ENCODE measurements at places on chromosomes 1 and 21.

GRCh38 chr1:228268881-228269265 is 61.0 kb downstream of the OBSCN start:
- H3K4me1 ChIP-seq: no peaks in the 10 kb centered on the region
- no peak for DNase-seq
- H3K27me3 ChIP-seq: no peaks in the 10 kb centered on the region
- no peak overlapping the region for H3K27ac ChIP-seq

- DNase-seq: no peak
- H3K36me3 ChIP-seq: no peaks in the 10 kb centered on the region
- H3K4me1 ChIP-seq: peaks cover 30% of the 10 kb centered on the region
- peaks cover 7% of the 10 kb centered on the region for H3K27me3 ChIP-seq
Measured at GRCh38 chr1:83761167-83762038, 237.5 kb downstream of the TTLL7 start.

DNA sequence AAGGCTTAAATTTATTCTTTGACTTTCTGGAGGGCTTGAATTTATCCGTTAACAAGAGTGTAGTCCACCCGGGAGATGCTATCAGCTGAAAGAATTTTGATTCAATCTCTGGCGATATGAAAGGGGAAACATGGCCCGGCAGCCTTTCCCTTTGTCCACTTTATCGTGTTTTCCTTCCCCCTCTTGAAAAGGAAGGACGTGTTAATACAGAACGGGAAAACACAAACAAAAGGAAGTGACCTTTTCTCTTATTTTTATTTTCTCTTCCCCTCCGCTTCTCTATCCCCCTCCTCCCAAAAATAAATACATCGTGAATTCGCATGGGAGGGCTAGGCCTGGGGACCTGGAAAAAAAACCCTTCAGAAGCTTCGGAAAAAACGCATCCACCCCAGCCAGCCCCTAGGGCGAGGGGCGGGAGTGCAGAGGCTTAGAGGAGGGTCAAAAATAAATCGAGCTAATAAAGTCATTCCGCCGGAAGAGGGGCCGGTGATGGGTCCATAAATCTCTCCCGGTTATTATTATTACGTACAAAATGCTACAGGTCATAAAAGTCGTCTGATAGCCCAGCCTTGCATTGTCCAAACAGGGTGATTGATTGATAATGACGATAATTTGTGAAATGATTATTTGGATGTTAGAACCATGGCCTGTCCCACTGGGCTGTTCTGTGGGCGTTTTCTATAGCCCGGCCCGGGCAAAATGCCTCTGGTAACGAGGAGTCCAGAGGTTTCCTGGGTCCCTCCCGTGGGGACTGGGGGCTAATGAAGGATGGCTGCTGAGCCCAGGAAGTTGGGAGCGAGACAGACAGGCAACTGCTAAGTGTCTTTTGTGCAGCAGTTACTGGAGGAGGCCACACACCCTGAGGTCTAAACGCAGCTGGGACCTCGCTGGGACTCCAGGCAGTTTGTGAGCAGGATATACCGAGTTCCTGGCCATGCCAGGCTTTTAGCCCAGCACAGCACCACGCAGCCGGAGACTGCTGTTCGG is 179.4 kb downstream of the PRDM16 start:
- no peaks in the 10 kb centered on the region for H3K36me3 ChIP-seq
- H3K4me1 ChIP-seq: peaks cover 46% of the 10 kb centered on the region
- peaks cover 47% of the 10 kb centered on the region for H3K27me3 ChIP-seq
- H3K4me3 ChIP-seq: peak overlapping the region; percentile 68

GRCh38 chr1:26932531-26932930 is 11.0 kb downstream of the NUDC start:
- H3K27me3 ChIP-seq: no peaks in the 10 kb centered on the region
- peaks cover 27% of the 10 kb centered on the region for H3K36me3 ChIP-seq
- H3K4me1 ChIP-seq: no peaks in the 10 kb centered on the region
- no peak overlapping the region for H3K27ac ChIP-seq

- H3K27me3 ChIP-seq: peaks cover 4% of the 10 kb centered on the region
- no peak for DNase-seq
- H3K27ac ChIP-seq: no peak overlapping the region
- peaks cover 12% of the 10 kb centered on the region for H3K4me1 ChIP-seq
Measured at GRCh38 chr1:81439046-81439823, 361.5 kb upstream of the ADGRL2 start.

DNA sequence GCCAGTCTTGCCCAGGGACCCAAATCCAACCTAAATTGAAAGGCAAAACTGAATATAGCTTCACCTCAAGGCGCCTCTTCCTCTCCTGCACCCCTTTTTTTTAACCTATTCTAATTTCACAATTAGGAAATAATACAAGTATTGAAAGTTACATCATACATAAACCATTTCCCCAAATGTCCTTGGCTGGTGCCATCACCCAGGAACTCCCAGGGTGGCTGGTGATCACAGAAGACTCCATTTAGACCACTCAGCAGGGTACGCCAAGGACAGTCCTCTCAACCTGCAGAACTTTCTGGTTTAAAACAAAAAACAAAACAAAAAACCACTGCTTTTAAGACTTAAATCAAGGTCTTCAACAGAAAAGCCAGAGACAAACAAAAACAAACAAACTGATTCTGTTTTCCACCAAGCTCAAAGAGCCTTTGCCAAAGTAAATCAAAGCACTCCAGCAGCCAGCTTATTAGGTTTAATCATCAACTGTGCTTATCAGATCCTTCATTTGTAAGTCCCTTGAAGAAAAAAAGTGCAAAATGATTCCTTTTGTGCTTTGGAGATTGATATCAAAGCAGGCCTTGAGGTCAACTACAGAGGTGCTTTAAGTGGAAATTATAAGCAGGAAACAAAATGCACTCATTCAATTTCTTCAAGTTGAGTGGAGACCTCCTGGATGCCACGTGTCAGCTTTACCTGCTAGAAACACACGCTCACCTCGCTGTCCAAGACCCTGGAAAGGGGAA is 113.0 kb downstream of the ETS2 start:
- H3K27ac ChIP-seq: no peak overlapping the region
- H3K4me3 ChIP-seq: no peak overlapping the region
- no peaks in the 10 kb centered on the region for H3K36me3 ChIP-seq
- DNase-seq: no peak
- H3K4me1 ChIP-seq: peaks cover 32% of the 10 kb centered on the region

Measured in type B pancreatic cell (in vitro differentiated cells).